ENCODE measurements at places on chromosomes 3 and 15.

GRCh38 chr15:101379647-101380046 is 84.6 kb upstream of the SNRPA1 start:
- DNase-seq: no peak

DNA sequence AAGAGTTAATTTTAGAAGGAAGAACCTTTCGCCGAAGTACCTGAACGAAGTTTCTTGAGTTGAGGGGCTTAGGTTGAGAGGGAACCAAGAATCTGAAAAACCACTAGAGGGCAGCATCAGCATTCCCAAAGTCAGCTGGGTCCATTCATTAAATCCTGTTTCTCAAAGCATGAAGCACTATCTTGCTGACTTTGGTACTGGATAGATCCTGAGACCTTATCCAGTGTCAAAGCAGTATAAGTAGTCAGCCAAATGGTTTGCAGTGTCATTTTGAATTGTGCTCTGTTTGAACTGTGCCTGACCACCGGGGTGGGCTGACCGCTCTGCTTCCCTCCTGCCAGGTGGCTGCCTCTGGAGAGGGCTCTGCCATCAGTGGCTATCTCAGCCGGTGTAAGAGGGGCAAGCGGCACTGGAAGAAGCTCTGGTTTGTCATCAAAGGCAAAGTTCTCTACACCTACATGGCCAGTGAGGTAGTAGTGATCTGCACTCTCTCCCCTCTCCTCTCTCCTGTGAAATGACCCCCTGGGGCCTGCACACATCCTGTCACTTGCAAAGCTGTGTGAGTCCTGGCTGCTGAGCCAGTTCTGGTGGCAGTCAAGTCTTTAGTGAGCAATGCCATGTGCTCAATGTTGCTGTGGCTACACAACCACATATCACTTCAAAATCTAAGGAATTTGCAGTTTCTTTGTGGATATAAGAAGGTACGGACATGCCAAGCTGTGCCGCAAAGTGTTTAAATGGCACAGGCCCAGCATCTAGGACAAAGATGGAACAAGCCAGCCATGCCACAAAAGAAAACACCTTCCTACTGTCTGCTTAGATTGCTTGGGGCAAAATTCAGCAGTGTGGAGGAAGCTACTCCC is 21.4 kb upstream of the NR2C2 start:
- no peak for DNase-seq

GRCh38 chr3:101850246-101851051 is 1.1 kb downstream of the NFKBIZ start:
- DNase-seq: no peak

DNA sequence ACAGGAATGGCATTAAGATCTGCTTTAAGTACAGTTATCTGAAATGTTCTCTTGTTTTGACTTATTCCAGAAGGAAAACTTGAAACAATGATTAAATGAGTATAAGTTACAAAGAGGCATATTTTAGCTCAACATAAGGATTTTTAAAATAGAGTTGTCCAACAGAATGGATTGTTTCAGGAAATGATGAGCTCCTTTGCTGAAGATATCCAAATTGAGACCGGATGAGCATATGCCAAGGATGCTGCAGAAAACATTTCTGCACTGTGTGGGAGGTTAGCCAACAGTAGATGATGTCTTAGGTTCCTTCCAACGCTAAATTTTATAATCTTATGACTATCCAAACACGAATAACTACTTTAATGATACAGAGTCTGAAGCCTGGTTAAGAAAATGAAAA is 226.5 kb upstream of the NANOGP8 start:
- DNase-seq: no peak

DNA sequence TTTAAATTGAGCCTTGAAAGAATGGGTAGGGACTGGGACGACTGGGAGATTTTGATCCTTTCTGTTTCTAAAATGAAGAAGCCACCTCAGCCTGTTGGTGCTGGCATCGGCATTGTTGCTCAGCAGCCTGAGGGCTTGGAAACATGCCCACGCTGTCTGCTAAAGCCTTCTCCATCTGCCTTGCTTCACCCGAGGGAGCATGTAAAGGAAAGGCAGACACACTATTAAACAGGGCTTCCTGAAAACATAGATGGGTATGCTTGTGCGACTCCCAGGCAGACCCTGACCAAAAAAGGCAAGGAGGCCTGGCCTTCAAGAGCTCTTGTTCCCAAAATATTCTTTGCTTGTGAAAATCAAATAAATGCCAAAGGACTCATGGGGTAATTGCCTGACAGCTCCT is 84.2 kb upstream of the SLC4A7 start:
- no peak for DNase-seq

DNA sequence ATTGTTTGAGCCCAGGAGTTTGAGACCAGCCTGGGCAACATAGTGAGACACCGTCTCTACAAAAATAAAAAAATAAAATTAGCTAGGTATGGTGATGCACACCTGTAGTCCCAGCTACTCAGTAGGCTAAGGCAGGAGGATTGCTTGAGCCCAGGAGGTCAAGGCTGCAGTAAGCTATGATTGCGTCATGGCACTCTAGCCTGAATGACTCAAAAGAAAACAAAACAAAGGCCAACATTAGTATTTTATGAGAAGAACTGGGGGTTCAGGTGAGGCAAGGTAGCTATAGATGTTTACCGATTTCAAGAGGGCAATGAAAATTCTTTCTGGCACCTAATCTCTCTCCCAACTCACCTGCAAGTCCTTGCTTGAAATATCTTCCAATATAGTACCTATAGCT is 77.2 kb downstream of the GREM1 start:
- no peak for DNase-seq

DNA sequence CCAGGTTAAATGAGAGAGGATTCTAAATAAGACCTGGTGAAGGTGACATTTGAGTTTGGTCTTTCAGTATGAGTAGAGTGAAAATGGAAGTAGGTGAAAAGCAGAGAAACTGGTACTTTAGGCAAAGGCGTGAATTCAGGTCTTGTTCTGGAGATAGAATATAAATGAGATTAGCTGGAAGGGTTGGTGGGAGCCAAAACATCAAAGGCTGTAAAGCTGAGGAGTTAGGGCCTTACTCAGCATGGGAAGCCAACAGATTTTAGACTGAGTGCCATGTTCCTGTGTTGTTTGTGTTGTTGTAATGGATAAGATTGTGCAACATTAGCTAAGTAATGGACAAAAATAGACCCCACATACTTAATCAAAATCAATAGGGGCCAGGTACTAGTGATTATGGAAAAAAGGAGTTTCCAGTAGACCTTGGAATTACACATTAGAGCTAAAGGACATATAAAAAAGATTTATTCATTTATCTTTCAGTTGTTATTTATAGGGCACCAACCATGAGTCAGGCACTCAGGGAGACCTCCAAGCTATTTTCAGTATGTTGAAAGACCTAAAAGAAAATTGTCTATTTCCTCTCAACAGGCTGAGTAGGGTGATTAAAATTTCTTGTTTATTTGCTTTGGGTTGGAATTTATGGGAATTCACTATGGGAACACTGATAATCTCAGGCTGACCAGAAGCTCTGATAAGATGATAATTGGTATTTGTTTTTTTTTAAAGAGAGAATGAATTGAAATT is 20.8 kb downstream of the ARL14 start:
- DNase-seq: no peak

DNA sequence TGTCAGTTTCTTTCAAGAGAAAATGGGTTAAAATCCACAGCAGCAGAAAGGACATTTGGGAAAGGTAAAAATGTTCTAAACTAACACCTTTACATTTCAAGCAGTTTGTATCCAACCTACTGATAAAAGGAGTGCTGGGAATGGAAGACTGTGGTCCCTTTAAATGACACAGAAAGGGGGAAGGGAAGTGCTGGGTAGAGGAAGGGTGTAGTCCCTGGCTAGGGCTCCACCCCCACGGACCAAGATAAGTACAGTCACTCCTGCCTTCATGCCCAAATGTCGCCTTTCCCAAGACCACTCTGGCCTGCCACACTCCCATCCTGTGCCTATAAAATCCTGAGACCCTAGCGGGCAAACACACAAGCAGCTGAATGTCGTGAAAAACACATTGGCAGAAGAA is 350.9 kb upstream of the POU1F1 start:
- DNase-seq: no peak

GRCh38 chr15:82852941-82853561 is 43.6 kb downstream of the WHAMM start:
- DNase-seq: no peak

DNA sequence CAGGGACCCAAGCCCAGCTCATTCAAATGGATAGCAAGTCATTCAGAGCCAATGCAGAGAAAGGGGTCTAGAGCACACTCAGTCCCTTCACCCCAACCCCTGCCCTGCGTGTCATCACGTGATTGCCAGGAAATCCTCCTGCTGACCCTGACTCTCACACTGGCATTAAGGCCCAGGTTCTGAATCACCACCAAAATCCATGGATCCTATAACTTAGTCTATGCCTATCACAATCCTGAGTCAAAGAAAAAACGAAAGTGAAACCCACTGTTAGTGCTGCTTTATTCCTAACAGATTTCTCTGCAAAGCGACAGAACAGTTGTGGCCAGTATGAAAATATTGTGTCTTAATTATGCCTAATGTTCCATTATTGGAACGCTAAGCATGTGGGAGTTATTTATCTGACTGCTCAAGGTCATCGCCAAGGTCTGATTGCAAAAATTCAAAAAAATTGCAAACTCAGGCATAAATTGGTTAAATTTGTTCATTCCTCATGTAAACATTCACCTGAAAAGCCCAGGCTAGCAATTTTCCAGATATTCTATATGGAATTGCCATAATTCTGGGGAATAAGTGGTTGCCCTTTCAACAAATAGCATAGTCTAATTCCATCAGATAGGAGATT is 108.7 kb upstream of the EIF1B start:
- no peak for DNase-seq

GRCh38 chr3:29484633-29485032 is 203.8 kb downstream of the RBMS3 start:
- DNase-seq: no peak

DNA sequence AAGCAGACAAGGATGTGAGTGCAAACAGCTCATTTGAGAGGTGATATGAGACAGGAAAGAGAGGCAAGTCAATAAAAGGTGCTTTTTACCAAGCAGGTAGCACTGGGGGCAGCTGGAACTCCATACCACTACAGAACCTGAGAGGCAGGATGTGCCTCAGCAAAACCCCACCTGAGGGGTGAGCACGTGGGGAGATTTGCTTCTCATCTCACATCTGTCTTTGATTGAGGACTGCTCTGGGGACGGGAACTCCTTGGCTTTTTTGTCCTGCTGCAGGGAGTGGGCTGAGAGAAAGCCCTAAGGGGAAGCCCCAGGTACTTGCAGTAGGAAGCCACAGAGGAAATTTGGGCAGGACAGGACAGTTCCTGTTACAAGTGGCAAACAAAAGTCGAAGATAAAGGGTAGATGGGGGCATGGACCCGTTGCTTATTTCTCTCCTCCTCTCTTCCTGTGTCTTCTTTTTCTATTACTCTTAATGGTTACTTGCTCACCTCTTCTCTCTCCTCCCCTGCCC is 27.1 kb downstream of the CFAP161 start:
- no peak for DNase-seq

DNA sequence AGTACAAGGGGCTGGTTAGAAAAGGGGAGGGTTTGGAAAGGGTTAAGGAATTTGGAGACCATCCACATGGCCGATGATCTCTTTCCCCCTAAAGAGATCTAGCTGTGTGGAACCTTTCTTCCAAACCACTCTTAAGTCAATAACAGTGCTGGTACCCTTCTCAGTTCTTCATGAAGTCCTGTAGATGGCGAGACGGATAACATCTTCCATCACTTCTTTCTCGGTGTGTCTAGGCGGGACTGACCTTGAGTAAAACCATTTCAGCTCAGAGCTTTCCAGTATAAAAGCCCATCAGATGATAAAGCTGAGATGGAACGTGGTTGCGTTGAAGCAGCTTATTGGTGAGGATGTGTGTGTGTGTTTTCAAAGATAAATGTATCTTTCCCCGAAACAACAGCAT is 151.5 kb upstream of the BHLHE40 start:
- no peak for DNase-seq

DNA sequence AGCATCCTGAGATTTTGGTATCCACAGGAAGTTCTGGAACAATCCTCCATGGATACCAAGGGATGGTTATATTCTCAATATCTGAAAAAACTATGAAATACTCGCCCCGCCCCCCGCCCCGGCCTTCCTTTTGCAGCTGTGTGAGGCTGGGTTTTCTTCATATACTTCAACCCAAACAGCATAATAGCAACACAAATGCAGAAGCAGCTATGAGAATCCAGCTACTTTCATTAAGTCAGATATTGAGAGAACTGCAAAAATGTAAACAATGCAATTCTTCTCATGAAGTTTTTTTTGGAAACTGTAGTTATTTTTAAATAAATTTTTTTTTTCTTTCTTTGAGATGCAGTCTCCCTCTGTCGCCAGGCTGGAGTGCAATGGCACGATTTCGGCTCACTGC is 10.9 kb upstream of the IDH2 start:
- DNase-seq: no peak

DNA sequence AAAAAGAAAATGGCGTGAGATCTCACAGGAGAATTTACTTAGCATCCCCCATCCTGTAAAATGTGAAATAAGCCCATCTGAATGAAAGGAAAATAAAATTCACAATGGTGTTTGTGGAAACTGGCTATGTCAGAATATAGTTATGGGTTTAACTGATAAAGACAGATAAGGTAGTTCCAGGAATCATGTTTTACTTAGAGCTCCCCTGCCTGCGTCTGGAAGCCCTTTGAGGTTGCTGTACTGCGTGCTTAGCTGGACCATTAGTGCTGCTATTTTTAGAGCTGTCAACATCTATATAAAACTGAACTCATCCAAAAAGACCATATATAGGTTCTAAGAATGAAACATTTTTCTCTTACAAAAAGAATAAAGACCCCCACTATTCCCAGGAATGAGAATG is 130.8 kb downstream of the LSAMP start:
- no peak for DNase-seq

DNA sequence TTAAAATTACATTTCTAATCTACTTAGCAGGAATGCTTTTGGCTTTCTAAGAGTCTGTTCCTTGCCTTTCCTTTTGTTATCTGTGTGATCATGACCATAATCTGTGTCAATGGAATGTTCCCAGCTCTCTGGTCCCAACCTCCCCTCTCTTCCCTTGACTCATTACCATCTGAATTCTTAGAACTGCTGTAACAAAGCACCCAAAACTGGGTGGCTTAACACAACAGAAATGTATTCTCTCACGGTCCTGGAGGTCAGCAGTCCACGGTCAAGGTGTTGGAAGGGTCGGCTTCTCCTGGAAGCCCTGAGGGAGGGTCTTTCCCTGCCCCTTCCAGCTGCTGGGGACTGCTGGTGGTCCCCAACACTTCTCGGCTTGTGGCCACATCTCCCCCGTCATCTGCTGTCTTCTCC is 81.1 kb downstream of the LRRK1 start:
- no peak for DNase-seq

- no peak for DNase-seq
Measured at GRCh38 chr3:10551821-10552630, 46.6 kb upstream of the ATP2B2 start.

DNA sequence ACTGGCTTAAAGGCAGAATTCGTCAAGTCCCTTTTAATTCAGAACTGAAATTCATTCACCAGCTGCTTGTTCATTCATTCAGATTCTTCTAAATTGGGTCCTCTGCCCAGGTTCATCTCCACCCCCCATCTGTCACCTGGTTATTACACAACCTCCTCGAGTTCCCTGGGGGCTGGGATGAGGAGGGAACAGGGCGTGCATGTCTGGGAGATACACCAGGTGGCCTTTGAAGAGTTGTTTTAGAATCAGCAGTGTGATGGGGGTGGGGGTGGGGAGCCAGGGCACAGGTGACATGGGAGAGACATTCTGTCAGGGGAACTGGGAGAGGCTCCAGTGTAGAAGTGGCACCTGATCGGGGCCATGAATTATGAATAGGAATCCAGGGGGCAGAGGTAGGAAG is 8.2 kb downstream of the SNX33 start:
- DNase-seq: no peak
